Stimulated activated CD8-positive, alpha-beta memory T cell treated with anti-CD3 and anti-CD28 coated beads, Interleukin-4, amount 100 ng/mL, for 1 hour (primary cell): ENCODE measurements at places on chromosomes 5 and 9.
A peak's percentile ranks its signal among the peaks of the same experiment; 100 is the strongest.

DNA sequence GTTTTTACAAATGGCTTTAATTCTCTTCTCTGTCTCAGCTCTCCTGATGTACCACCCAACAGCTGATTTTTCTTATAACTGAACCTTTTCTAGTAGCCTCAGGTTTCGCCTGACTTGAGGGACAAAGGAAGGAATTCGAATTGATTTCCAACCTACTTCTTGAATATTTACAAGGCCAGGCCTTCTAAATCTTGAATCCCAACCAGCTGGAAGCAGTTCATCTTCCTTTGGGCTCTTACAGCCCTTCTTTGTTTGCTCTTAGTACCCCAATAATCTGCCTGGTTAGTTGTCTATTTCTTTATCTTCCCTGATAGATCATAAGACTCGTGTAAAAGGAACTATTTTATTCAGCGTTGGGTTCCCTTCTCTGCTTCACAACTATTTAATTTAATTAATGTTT is 95.9 kb downstream of the NLN start:
- no peak for DNase-seq

DNA sequence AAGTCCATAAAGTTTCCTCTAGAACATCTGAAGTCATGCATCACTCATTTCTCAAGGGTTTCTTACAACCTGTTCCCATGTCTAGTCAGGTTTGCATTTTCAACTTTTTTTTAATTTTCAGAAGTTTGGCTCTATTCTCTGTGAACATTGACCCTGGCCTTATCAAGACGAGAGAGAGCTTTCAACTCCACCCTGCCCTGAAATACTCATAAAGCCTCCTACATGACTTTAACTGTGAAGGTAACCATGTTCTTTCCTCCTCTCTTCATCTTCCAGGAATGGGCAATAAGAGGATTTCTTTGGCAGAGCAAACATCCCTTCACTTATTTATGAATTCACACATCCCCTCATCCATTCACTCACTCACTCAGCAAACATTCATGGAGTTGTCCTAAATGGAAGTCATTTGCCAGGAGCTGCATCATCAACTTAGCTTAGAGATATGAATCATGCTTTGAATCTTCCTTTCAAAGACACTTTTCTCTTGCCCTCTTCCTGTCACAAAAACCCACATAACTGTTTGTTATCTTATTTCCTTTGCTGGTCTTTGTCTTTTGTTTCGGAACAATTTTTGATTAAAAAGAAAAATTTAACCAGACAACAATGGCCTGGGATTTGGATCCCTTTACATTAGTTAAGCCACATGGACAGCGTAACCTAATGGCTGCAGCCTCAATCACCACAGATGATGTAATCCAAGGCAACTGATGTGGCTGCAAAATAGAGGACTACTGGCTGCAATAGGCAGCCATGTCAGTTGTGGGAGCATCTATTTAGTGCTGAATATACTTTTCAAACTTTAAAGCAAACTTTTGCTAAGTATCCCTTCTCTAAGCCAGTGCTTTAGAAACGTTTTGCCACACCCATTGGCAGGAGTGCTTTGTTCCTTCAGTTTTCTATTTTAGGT is 43.0 kb upstream of the GNAQ start:
- DNase-seq: no peak

- DNase-seq: no peak
These were observed 11.8 kb upstream of the ACTBL2 start for GRCh38 chr5:57494104-57495098.

- DNase-seq: no peak
These were observed 427 bp downstream of the RBM27 start for GRCh38 chr5:146203872-146204192.

- DNase-seq: no peak
These were observed 413.3 kb downstream of the MLLT3 start for GRCh38 chr9:20208961-20209371.

GRCh38 chr5:157143127-157143971 is 684 bp upstream of the MED7 start:
- no peak for DNase-seq

- DNase-seq: peak; percentile 30
These were observed 16.7 kb upstream of the MTMR12 start for GRCh38 chr5:32329395-32329834.

DNA sequence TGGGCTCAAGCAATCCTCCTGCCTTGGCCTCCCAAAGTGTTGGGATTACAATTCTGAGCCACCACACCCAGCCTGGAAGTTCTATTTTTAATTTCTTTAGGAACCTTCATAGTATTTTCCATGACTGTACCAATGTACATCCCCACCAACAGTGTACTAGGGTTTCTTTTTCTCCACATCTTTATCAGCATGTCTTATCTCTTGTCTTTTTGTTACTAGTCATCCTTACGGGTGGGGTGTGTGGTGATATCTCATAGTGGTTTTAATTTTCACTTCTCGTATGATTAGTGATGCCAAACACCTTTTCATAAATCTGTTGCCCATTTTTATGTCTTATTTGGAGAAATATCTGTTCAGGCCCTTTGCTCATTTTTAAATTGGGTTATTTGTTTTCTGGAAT is 123.0 kb upstream of the MEF2C start:
- no peak for DNase-seq

GRCh38 chr9:32886021-32886420 is 102.7 kb downstream of the TMEM215 start:
- DNase-seq: no peak

DNA sequence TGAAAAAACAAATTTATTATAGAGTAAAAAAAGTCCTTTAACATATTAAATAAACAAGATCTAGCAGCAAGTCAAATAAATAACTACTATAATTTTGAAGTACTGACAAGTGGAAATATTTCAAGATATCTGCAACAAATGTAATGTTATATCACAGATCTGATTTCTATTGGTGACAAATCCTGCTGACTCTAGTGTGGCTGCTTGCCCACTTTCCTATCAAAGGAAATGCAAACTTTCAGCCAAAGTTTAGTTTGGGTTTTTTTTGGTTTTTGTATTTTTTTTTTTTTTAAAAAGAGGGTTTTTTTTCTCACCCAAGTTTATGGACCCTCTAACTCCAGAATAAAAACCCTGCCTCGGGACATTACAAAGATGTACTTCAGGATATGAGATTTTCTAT is 12.9 kb downstream of the ADRA1B start:
- DNase-seq: no peak

DNA sequence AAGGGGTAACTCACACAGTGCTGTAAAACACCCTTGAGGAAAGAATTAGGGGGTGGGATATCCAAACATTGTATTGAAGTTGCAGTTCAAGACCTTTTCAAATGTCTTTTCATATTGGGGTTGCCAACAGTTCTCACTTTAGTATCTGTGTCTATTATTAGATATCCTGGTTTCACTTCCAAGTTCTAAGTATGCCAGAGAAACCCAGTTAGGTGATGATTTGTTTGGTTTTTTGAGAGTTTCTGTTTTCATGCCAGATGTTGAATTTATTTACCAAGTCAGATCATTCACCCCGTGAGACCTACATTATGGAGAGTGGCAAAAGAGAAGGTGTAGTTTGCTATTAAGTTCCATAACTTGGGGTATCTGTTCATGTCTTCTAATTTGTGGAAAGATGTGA is 64.5 kb downstream of the C9orf152 start:
- DNase-seq: no peak

DNA sequence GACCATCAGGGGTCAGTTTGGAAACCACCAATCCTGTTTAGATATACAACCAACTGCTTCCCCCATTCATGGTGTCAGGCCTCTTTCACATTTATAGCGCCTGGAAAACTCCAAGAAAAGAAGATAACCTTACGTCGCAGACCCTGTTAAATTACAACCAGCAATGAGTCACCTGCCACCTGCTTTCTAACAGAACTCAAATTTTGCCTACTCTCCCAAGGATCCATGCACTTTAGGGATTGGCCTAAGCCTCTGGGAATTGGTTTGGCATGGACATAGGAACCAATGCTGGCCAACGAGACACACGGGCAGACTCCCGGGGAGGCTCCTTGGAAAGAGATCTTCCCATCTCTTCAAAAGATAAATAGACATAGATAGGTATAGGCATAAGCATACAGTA is 87.0 kb downstream of the FEM1C start:
- DNase-seq: no peak

DNA sequence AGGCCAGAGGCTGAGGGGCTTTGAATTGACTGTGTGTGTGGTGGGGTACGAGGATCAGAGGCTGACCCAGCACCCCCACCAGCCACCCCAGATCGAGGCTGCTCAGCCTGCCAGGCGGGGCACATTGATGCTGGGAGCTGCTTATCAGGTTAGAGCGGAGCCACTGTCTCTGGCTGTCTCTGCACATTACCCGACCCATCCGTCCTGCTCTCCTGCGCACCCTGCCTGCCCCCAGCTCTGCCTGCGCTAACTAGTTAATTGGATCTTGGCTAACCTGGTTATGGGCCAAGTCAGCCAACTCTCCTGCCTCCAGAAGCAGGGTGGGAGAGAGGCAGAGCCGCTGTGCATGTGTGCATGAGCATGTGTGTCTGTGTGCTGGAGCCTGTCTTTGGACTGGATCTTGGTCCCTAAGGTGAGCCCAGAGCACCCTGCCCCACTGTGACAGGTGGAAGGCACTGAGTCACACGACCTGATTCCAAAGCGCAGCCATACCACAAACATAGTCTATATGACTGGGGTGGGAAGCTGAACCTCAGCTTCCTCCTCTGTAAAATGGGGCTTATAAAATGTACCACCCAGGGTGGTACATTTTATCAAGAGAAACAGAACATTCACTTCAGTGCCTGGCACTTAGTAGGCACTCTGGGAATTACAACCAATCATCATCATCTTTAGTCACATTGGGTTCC is 39.7 kb downstream of the PCDH1 start:
- no peak for DNase-seq

DNA sequence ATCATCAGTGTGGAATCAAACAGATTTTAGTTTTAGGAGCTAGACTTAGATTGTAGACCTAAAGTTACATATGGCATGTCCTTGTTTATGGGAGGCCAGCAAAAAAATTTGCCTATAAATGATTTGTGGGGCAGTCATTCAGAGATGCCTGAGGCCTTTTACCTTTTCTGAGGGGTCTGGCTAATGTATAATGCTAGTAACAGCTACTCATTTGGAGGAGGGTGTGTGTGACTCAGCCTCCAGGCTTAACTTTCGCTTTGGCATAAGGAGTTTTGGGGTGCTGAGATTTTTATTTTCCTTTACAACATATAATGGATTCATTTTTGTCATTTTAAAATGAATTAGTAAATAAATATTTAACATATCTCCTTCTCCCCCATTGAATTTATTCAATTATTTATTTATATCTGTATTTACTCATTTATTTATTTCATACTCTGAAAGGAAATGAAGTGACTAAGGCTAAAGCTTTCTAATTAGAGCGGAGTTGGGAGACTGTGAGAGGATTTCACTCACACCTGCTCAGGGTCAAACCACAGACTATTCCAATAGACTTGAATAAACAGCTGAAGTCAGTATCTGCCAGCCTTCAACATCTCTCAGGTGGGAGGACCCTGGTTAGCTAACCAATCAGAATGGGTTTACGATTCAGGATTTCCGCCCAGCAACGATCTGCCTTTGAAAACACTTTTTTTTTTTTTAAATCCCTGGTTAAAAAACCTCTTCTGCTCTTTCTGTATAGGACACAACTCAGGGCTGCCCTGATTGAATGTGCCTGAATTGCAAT is 487.5 kb upstream of the SGCD start:
- no peak for DNase-seq

DNA sequence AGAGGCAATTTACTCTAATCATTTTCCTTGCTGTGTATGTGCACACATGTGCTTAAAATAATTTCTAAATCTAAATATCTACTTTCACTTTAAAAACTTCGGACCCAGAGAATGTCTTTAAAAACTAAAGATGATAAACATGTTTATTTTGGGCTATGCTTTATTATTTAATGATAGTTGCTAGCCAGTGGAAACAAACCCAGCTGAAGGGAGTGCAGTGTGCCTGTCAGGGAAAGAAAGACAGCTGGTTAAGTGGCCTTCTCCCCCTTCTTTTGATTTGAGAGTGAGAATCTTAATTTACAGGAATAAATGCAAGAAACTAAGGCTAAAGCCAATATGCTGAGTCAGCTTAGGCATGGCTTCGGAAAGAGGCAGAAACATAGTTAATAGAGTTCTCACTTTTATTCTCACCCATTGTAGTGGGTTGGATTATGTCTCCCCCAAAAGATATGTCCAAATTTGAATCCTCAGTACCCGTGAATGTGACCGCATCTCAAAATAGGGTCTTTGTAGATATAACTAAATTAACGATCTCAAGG is 111.4 kb downstream of the DCP2 start:
- no peak for DNase-seq

DNA sequence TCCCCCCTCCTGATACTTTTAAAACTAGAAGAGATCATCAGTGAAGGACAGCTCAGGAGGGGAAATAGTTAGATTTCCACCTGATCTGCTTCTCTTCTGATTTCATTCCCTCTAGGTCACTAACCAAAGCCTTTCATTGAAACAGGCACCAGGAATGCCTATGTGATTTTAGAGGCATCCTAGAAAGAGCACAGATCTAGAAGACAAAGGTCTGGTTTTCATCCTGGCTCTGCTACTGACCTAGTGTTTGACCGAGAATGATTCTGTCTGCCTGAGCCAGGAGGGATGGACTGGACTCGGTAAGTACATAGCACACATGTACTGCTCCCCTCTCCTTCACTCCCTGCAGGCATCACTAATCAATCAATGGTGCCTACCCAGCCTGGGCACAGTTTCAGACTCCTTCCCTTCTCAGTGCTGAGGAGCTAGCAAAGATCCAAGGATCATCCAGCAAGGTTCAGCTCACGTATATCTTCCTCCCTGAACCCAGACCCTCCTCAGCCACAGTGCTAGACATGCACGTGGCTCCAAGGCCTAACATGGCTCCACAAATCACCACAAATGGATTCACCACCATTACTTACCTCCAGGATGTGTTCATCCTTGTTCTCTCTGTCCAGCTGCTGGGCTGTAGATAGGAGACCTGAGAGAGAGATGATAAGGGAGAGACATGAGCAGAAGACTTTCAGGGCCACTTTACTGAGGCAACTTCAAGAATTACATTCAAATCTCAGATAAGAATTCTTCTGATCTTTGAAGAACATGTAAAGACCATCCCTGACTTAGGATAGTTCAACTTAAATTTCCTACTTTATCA is 35.2 kb downstream of the FAT2 start:
- DNase-seq: no peak

GRCh38 chr9:85443190-85443598 is 298.6 kb downstream of the AGTPBP1 start:
- DNase-seq: no peak

GRCh38 chr5:178496642-178497041 is 93.6 kb downstream of the COL23A1 start:
- no peak for DNase-seq

DNA sequence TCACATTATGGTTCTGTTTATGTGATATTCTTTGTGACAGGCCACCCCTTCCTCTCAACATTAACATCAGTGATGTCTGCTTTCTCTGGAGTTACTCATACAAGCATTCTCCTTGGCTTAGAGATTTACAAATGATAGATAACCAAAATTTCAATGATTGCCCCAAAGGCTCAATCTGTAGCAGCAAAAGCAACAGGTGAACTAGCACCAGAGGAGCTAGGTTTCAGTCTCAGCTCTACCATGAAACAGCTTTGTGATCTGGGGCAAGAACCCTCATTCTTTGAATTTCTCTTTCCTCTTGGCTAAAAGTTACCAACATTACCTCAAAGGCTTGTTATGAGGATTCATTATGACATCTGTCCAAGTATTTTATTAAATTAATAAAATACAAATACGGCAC is 120.5 kb downstream of the PPP2R2B start:
- DNase-seq: no peak
